ENCODE measurements at places on chromosomes 3 and 15. TPM values are rescaled to one million over a fixed set of nuclear protein-coding genes. Genes with fewer than 3 reads are reported as not detected.

GRCh38 chr3:5757213-5757804 is 569.8 kb downstream of the EDEM1 start:
- no peak overlapping the region for H3K27ac ChIP-seq
- H3K36me3 ChIP-seq: no peaks in the 10 kb centered on the region
- H3K4me1 ChIP-seq: no peaks in the 10 kb centered on the region
- no peak overlapping the region for H3K4me3 ChIP-seq

GRCh38 chr15:45139770-45140169 is 10.0 kb downstream of the DUOX1 start:
- no peaks in the 10 kb centered on the region for H3K4me1 ChIP-seq
- H3K4me3 ChIP-seq: no peak overlapping the region
- peaks cover 28% of the 10 kb centered on the region for H3K27me3 ChIP-seq
- H3K36me3 ChIP-seq: no peaks in the 10 kb centered on the region
- DNase-seq: no peak
- H3K27ac ChIP-seq: no peak overlapping the region

DNA sequence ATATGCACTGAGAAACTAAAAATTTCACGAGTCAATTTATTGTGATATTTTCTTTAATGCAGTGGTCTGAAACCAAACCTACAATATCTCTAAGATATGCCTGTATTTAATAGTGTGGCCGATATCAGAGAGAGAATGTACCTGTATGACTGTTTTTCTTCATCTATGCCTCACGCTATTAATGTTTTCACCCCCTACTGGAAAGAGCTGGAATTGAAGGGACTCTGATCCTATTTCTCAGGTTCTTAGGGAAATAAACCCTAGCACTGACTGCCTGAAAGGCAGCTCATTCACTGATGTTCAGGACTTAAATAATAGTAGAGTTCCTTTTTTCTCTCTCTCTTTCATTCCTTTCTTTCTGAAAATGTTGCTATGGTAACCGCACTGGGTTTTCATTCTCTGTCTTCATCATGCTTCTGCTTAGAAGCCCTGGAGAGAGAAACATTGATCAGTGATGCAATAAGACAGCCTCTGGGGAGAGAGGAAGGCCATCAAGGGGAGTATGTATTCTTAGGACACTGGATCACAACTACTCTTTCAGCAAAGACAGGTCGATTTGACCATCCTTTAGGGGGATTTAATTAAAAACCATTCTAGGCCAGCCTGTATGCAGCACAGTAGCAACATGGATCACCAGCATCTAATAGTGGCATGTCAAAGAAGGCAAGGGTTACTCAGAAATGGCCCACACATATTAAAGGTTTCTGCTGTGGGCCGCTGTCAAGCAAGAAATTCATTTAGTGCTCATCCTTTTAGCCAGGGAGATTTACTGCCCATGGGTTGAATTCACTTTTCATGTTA is 1135.7 kb downstream of the IGSF11 start:
- DNase-seq: no peak
- no peak overlapping the region for H3K27ac ChIP-seq
- H3K27me3 ChIP-seq: no peaks in the 10 kb centered on the region
- H3K36me3 ChIP-seq: no peaks in the 10 kb centered on the region
- H3K4me3 ChIP-seq: no peak overlapping the region
- H3K4me1 ChIP-seq: no peaks in the 10 kb centered on the region

NEK10 gene
- total RNA-seq: 0.84 TPM

GRCh38 chr3:71069797-71070196 is 513.7 kb downstream of the FOXP1 start:
- H3K27me3 ChIP-seq: no peaks in the 10 kb centered on the region
- H3K27ac ChIP-seq: no peak overlapping the region
- peaks cover 2% of the 10 kb centered on the region for H3K4me1 ChIP-seq

DNA sequence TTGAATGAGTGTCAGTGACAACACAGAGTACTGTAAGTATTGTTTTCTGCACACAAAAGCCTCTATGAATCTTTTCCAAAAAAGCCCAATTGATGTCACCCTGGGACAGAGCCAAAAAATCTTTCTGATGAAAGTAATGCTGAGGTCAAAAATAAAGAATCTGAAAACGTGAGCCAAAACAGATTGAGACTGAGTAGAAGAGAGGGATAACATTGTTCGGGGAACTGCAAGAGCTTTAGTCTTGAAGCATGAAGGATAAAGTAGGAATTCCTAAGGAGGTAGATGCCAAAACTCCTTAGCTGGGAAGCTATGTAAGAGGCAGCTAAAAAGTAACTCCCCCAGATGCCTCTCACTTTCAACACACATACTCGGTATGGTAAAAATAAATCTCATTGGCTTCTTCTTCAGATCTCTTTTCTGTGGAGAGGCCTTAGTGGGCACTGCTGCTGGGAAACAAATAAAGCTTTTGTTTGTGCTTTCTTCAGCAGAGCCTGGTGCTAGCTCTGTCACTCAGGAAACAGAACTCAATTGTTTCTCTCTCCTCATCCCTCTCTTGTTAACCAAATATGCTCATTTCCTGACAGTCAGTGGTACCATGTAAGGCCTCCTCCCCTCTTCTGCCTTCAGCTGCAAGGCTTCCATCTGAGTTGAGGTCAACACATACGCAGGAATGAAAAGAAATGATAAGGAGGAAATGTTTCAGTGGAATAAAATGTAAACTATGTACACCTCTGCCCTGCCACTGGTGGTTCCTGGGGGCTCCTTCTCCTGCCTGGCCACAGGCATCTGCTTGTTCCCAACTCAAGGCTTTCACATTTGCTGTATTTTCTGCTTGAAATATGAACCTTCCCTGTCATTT is 58.1 kb downstream of the CD200 start:
- no peaks in the 10 kb centered on the region for H3K27me3 ChIP-seq
- DNase-seq: no peak
- peak overlapping the region; percentile 63 for H3K27ac ChIP-seq
- H3K4me1 ChIP-seq: peaks cover 6% of the 10 kb centered on the region
- H3K4me3 ChIP-seq: no peak overlapping the region

GLT8D1 gene
- 33.8 TPM for total RNA-seq

GRCh38 chr3:170910542-170910941 is 2.1 kb upstream of the EIF5A2 start:
- H3K4me1 ChIP-seq: peaks cover 3% of the 10 kb centered on the region
- H3K4me3 ChIP-seq: no peak overlapping the region
- H3K27me3 ChIP-seq: peaks cover 14% of the 10 kb centered on the region

DNA sequence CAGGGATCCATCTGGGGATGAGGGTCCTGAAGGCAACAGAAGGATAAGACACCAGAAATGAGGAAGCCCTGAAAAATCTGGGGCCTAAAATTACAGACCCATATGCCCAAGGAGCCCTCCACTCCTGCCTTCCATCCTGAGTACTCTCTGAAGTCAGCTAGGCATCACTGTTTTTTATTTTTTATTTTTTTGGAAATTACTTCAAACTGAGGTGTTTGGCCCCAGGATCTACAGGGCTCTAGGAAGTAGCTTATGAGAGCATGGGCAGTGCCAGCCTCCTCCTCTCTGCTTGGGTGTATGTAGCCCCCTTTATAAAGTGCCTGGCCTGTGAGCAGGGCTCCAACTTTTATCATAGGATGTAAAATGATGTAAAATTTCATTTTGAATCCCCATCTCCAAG is 7.9 kb downstream of the EPB42 start:
- H3K27ac ChIP-seq: no peak overlapping the region
- H3K4me1 ChIP-seq: no peaks in the 10 kb centered on the region
- H3K36me3 ChIP-seq: no peaks in the 10 kb centered on the region
- H3K27me3 ChIP-seq: no peaks in the 10 kb centered on the region
- no peak for DNase-seq

DNA sequence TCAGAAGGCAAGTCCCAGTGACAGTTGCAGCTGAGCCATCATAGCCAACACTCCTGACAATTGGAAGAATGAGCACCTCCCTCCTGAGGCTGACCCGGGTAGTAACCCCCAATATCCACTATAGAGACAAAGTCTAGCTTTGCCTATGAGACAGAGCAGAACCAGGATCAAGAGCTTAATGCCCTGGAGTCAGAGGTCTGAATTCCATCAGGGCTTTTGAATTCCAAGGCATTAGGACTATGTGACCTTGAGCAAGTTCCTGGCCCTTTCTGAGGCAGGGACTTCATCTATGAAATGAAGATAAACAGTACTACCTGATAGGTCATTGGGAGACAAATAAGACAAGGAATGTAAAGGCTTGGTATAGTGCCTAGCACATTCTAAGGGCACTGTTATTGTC is 3.1 kb upstream of the INAFM2 start:
- H3K36me3 ChIP-seq: peaks cover 2% of the 10 kb centered on the region
- peaks cover 5% of the 10 kb centered on the region for H3K4me1 ChIP-seq
- H3K27me3 ChIP-seq: peaks cover 3% of the 10 kb centered on the region
- DNase-seq: no peak
- H3K4me3 ChIP-seq: no peak overlapping the region
- H3K27ac ChIP-seq: no peak overlapping the region

C3orf22 gene
- total RNA-seq: not detected

- DNase-seq: no peak
Measured at GRCh38 chr3:25281732-25282126, 146.3 kb upstream of the RARB start.

- H3K4me3 ChIP-seq: no peak overlapping the region
- H3K4me1 ChIP-seq: no peaks in the 10 kb centered on the region
- no peaks in the 10 kb centered on the region for H3K27me3 ChIP-seq
- DNase-seq: no peak
- H3K36me3 ChIP-seq: no peaks in the 10 kb centered on the region
- H3K27ac ChIP-seq: no peak overlapping the region
Measured at GRCh38 chr3:37198547-37198946, 24.2 kb upstream of the LRRFIP2 start.

CEP97 gene
- total RNA-seq: 15.1 TPM

DNA sequence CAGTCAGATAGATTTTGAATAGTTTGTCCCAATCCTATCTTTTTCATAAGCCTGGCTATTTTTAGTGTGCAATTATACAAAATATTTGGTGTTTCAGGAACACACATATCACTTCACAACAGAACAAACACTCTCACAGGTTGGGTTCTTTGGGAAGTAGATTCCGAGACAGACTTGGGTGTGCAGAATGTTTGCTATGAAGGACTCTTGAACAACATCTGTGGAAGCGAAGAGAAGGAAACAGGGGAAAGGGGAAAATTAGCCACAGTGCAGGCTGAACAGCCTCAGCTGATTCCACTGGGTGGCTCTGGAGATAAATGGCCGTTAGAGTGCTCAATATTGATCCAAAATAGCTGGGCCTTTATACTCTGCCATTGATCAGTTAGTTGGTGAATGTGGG is 61.8 kb downstream of the GUCA1C start:
- no peak overlapping the region for H3K4me3 ChIP-seq
- H3K27me3 ChIP-seq: no peaks in the 10 kb centered on the region
- H3K36me3 ChIP-seq: no peaks in the 10 kb centered on the region
- H3K27ac ChIP-seq: no peak overlapping the region
- no peaks in the 10 kb centered on the region for H3K4me1 ChIP-seq

- peaks cover 16% of the 10 kb centered on the region for H3K27me3 ChIP-seq
- peak; percentile 84 for DNase-seq
- H3K4me1 ChIP-seq: peaks cover 17% of the 10 kb centered on the region
- no peak overlapping the region for H3K27ac ChIP-seq
Measured at GRCh38 chr3:28575746-28576613, 227.4 kb upstream of the AZI2 start.

GOLGA6B gene
- total RNA-seq: not detected

FBXL2 gene
- 3.1 TPM for total RNA-seq

GRCh38 chr3:124557433-124558232 is 172.6 kb upstream of the UMPS start:
- no peaks in the 10 kb centered on the region for H3K36me3 ChIP-seq
- H3K4me1 ChIP-seq: peaks cover 4% of the 10 kb centered on the region
- no peaks in the 10 kb centered on the region for H3K27me3 ChIP-seq
- no peak for DNase-seq

GRCh38 chr3:185820973-185821758 is 3.7 kb downstream of the IGF2BP2 start:
- H3K4me3 ChIP-seq: no peak overlapping the region
- no peak for DNase-seq
- H3K27ac ChIP-seq: no peak overlapping the region
- no peaks in the 10 kb centered on the region for H3K36me3 ChIP-seq
- H3K27me3 ChIP-seq: no peaks in the 10 kb centered on the region

GOLGA8M gene
- total RNA-seq: not detected

- no peak overlapping the region for H3K27ac ChIP-seq
- DNase-seq: no peak
- no peaks in the 10 kb centered on the region for H3K36me3 ChIP-seq
- H3K4me1 ChIP-seq: no peaks in the 10 kb centered on the region
- no peak overlapping the region for H3K4me3 ChIP-seq
Measured at GRCh38 chr3:78255403-78255802, 1215.5 kb downstream of the ROBO2 start.

DNA sequence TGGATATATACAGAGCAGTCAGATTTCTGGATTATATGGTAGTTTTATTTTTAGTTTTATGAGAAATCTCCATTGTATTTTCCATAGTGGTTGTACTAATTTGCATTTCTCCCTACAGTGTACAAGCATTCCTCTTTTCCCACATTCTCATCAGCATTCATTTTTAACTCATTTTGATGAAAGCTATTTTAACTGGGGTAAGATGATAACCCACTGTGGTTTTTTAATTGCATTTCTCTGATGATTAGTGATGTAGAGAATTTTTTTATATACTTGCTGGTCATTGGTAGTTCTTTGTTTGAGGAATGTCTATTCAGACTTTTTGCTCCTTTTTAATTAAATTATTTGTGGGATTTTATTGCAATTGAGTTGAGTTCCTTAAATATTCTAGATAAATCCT is 903.6 kb downstream of the DIPK2A start:
- no peak for DNase-seq
- H3K27ac ChIP-seq: no peak overlapping the region
- H3K36me3 ChIP-seq: no peaks in the 10 kb centered on the region
- H3K4me3 ChIP-seq: no peak overlapping the region

DNA sequence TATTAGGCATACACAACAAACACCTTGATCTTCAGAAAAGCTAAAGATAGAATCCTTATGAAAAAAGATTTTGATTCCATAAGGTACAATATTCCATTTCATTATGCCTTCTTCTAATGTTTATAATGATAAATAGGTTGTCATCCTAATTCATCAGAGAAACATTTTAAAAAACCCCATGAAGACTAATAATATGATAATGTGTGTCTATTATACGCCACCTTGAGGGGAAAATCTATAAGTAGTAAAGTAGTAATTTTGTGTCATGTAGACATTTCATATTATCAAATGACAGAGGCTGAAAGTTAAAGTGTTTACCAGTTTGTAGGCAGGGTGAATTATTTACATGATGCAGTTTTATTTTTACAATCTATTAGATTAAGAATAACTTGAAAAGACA is 524.3 kb downstream of the GBE1 start:
- no peak overlapping the region for H3K27ac ChIP-seq
- H3K4me3 ChIP-seq: no peak overlapping the region
- no peaks in the 10 kb centered on the region for H3K36me3 ChIP-seq
- DNase-seq: no peak
- no peaks in the 10 kb centered on the region for H3K4me1 ChIP-seq

DNA sequence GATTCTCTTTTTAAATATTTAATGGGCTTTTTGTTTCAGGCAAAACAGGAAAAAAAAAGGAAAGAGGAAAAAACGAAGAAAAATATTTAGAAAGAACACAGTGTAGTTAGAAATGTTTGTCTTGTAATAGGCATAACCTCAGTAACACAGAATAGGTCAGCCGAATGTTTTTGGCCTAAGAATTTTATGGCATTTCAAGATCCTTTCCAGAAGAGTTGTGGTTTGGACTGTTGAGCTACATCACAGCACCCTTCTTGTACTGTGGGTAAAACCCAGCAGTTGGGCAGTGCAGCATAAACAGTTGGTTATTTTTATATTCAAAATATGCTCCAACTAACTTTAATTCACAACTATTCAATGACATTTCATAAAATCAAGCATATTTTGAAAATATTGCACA is 474.4 kb upstream of the AGTR1 start:
- no peaks in the 10 kb centered on the region for H3K36me3 ChIP-seq
- no peaks in the 10 kb centered on the region for H3K27me3 ChIP-seq
- DNase-seq: no peak
- H3K4me1 ChIP-seq: no peaks in the 10 kb centered on the region
- no peak overlapping the region for H3K27ac ChIP-seq
- no peak overlapping the region for H3K4me3 ChIP-seq
